ENCODE measurements at places on chromosomes 5 and 9. TPM values are rescaled to one million over a fixed set of nuclear protein-coding genes. Genes with fewer than 3 reads are reported as not detected.

NTNG2 gene
- total RNA-seq: 0.42 TPM

DNA sequence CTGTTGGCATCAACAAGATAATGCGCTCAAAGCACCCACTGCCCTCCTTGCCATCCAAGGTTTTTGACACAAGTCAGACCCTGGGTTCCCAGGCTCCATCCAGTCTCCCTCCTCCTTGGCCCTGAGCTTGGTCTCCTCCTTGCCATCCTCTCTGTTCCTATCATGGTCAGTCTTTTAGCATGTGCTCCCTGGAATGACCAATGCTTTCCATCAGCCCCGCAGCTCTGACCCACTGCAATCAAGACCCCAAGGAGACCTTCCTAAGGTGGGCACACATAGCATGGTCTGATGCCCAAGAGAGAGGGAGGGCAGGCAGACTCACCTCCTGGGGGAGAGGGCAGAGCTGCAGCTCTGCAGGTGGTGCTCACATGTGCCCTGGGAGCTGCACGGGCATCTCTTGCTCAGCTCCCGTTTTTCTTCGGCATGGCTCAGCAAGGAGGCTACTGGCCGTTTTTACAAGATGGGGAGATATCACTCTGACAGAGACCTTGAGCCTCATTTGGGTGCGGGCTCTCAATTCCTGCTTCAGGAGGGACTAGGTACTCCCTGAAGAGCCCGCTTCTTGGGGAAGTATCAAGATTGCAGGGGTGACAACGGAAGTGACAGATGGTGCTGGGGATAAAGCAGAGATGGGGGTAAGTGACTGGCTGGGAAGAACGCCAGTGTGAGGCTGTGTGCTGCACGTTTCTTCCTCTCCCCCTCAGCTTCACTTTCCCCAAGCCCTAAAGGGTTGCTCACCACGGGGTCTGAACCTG is 3.3 kb downstream of the SEPTIN8 start:
- no peak for DNase-seq

IFNA13 gene
- not detected for total RNA-seq

NFIB gene
- total RNA-seq: 3.3 TPM

DNA sequence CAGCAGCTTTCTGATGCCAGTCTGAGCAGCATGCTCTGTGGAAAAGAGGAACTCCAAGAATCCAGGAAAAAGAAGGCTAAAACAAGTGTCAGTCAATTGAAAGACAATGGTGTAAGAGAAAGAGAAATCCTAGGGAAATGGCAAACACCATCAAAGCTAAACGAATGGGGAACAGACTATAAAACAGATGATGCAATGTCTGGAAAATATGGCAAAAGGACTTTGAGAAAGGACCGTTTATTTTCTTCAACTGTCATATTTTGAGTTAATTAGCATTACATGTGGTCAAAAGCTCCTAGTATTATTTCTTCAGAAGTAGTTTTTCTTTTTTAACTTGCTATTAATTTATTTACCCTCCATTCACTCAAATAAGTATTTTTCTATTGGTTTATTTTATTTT is 465.2 kb downstream of the LRRC70 start:
- DNase-seq: no peak

GRCh38 chr5:50694027-50694590 is 27.7 kb downstream of the PARP8 start:
- DNase-seq: no peak

BSPRY gene
- total RNA-seq: 9.1 TPM

DNA sequence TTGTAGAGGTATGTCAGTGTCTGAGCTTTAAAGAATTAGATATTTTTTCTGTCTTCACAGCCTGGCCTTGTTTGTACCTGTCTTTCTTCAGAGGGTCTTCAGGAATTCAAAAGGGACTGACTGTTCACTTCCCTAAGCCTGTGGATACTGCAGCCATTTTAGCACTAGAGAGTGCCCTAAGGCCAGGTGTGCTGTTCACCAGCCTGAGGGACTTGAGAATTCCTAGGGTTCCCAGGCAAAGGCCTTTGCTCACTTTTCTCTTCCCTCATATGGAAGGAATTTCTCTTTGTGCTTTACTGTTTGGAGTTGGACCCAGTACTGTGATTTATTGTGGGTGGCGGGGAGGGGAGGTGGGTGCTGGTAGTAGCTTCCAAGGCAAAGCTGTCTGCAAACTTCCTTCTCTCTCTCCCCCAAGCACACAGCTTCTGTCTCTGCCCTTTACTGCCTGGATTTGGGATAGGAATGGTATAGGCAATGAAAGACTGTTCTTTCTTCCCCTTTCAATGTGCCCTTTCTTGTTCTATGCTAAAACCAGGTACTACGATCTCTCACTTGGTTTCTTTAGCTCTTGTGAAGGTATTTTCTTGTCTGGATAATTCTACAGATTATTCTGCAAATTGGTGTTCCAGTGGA is 9.7 kb upstream of the LRRC70 start:
- no peak for DNase-seq

DNA sequence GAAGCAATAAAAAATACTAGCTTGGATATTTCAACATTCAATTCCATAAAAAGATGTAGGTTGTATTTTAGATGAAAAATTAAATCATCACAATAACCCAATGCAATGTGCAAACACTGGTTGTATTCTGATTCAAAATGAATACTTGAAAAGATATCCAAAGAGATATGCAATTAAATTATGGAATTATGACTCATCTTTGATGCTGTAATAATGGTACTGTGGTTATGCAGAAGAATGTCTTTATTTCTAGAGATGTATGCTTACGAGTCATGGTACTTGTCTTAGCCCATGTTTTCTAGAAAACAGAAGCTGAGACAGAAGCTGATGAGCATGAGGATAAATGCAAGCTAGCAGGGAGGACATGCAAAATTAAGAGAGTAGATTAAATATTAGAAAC is 1941.4 kb upstream of the NUDT12 start:
- no peak for DNase-seq

DNA sequence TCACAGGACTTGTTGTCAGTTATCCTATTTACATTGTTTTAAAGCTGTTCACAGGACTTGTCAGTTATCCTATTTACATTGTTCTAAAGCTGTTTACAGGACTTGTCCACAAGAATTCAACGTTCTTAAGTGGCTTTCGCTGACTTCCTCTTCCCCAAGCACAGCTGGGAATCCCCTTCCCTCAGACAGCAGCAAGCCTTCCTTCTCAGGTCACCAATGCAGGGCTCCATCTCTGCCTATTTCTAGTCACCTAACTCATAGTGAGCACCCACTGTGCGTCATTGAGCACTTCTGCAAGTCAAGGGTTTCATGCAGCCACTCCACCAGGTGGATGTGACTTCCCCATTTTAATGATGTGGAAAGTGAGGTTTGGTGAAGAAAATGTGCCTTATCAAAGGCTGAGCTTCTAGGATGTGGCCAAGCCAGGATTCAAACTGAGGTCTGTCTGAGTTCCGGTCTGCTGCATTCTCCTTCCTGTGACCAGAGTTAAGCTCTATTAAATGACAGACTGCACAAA is 109.8 kb upstream of the ZNF462 start:
- no peak for DNase-seq

PCA3 gene
- not detected for total RNA-seq

CDHR2 gene
- 0.21 TPM for total RNA-seq

DNA sequence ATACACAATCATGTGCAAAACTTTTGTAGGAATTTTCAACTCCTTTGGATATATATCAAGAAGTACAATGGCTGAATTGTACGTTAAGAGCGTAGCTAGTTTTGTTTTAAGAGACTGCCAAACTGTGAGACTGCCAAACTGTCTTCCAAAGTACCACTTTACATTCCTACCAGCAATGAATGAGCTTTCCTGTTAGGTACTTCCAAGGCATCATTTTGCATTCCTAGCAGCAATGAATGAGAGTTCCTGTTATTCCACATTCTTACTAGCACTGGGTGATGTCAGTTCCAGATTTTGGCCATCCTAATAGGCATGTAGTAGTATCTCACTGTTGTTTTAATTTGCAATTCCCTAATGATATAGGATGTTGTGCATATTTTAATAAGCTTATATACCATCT is 219.3 kb downstream of the KCNN2 start:
- no peak for DNase-seq

DNA sequence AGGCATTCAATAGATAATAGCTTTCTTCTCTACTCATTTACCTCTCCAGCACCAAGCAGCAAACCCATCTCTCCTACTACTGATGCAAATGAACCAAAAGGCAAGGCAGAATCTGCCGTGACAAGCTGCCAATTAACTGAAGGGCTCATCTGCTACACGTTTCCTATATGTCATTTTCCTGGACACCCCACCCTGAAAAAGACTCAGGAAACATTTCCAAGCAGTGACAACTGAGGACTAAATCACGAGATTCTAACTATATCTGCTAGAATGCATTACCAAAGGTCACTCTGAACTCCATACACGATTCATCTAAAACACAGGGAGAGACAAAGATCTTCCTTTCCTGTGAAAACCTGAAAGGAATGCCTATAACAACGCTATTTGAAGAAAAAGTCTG is 12.9 kb downstream of the PLPP1 start:
- DNase-seq: no peak

DNA sequence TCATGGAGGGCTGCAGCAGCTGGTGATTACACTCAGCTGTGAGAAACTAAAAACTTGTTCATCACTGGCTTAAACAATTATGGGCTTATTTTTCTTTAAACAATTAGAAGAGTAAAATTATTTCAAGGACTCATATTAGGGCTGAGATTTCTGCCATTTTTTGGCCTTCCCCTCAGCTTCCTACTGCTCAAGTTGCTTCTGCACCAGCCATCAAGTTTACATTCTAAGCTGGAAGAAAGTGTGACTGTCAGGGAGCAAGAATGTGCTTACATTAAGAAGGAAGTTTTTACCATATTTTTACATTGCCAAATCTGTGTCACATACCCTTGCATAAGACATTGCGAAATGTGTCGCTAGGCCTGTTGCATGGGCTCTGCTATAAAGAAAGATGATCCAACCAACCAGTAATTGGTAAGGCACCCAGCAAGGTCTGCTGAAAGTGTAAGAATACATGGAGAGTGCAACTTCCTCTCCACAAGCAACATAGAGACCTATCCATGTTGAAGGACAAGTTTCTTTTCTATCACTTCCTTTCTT is 260.3 kb upstream of the CDH10 start:
- no peak for DNase-seq

CCNO gene
- 1.3 TPM for total RNA-seq

GRCh38 chr5:144467792-144468191 is 297.1 kb downstream of the KCTD16 start:
- peak; percentile 18 for DNase-seq

N4BP3 gene
- total RNA-seq: 6.0 TPM

SLC46A2 gene
- not detected for total RNA-seq

GRCh38 chr5:25646421-25647341 is 1001.9 kb upstream of the CDH10 start:
- no peak for DNase-seq

- DNase-seq: no peak
These were observed 667.2 kb upstream of the ZNF608 start for GRCh38 chr5:125413496-125414274.

DOCK8 gene
- total RNA-seq: 3.8 TPM

Data from kidney epithelial cell (primary cell).